ENCODE measurements at places on chromosomes 1 and 21.

GRCh38 chr21:42088658-42089057, 17.5 kb downstream of the UMODL1 start:
- no peak for DNase-seq

- no peak for DNase-seq
Measured at GRCh38 chr1:58304346-58304975, 242.1 kb downstream of the OMA1 start.

DNA sequence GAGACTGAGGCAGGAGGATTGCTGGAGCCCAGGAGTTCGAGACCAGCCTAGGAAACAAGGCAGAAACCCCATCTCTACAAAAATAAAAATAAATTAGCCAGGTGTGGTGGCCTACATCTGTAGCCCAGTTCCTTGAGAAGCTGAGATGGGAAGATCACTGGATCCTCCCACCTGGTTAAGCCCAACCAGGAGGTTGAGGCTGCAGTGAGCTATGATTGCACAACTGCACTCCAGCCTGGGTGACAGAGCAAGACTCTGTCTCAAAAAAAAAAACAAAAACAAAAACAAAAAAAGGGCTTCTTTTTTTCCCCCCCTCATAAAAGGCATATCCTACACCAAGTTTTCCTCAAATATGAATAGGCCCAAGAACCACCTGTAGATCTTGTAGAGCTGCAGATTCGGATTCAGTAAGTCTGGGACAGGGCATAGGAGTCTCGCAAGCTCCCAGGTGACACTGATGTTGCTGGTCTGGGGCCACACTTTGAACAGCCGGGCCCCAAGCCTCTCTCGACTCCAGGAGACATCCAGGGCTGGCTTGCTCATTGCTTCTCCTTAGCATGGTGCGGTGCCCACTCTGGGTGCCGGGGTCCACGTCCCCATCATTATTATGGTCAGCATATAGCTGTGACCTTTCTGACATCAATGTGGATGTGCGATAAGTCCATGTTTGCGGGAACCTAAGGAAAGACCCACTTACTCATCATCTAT, 22.1 kb upstream of the UMODL1 start:
- DNase-seq = no peak

- DNase-seq = no peak
Measured at GRCh38 chr1:101105877-101106276, 80.3 kb upstream of the DPH5 start.

GRCh38 chr1:37905727-37906126, 41.1 kb downstream of the INPP5B start:
- no peak for DNase-seq

Measured in nephron progenitor cell (in vitro differentiated cells).